Uterus (tissue), 4 donors: ENCODE measurements at places on chromosomes 6 and 20. TPM values are rescaled to one million over a fixed set of nuclear protein-coding genes. Genes with fewer than 3 reads are reported as not detected.

POU3F2 gene
- total RNA-seq, result not detected

PNLDC1 gene
- 0.69 TPM for total RNA-seq

GPX5 gene
- total RNA-seq, result not detected

ADGRF5 gene
- total RNA-seq, result 39.5 TPM

LHFPL5 gene
- total RNA-seq, result not detected

TPX2 gene
- total RNA-seq, result 0.59 TPM

GJA1 gene
- total RNA-seq, result 50.7 TPM

- no peak for DNase-seq
Measured at GRCh38 chr6:111829998-111830397, 43.3 kb downstream of the FYN start.

DNA sequence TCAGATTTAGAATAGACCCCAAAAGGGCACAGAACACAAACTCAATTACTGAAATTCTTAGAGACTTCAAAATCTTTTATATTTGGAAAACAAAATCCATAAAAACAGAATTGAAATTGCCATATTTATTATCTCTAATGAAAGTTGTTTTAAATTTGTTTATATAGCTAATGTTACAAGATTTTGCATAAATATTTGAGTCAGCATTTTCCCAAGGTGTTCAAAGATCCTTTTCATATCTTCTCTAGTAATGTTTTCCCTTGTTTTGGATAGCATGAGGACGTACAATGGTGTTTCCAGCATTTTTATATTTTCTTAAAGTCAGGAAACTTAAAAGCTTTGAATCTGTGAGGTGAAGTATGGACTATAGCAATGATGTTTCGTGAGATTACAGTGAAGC is 235.2 kb upstream of the EPHA7 start:
- DNase-seq, result no peak

- no peak for DNase-seq
Measured at GRCh38 chr6:23412770-23413169, 713.2 kb upstream of the NRSN1 start.

DNA sequence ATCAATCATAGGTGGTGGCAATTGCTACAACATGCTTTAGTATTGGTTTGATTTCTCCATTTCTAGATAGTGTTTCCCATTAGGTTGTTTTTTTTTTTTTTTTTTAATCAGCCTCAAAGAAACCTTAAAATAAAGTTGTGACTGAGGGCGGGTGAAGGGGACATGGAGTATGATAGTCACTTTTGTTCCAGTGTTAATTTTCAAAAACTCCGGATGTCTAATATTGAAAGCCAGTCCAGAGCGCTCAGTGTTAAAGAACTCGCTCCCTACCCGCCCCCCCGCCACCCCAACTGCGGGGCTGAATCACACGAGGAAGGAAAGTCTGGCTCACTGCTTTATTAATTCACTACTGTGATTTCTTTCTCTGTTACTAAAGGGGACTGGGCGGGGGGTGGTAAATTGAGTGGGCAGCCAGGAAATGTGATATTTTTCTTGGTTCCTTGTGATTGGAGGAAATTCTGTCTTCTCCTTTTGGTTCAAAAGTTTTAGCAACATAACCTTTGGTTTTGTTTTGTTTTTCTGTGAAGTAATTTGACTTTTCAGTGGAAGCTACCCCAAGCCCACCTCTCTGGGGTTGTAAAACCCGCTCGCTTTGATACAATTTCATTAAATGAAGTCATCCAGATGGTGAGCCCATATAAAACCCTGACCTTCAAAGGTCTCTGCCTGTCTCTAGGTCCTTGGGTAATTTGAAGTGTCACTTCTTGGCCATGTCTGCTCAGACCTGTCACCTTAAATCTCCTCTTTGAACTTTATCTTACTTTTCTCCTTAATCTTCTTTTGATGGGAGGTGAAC is 38.0 kb downstream of the TNFAIP3 start:
- DNase-seq, result no peak

DNA sequence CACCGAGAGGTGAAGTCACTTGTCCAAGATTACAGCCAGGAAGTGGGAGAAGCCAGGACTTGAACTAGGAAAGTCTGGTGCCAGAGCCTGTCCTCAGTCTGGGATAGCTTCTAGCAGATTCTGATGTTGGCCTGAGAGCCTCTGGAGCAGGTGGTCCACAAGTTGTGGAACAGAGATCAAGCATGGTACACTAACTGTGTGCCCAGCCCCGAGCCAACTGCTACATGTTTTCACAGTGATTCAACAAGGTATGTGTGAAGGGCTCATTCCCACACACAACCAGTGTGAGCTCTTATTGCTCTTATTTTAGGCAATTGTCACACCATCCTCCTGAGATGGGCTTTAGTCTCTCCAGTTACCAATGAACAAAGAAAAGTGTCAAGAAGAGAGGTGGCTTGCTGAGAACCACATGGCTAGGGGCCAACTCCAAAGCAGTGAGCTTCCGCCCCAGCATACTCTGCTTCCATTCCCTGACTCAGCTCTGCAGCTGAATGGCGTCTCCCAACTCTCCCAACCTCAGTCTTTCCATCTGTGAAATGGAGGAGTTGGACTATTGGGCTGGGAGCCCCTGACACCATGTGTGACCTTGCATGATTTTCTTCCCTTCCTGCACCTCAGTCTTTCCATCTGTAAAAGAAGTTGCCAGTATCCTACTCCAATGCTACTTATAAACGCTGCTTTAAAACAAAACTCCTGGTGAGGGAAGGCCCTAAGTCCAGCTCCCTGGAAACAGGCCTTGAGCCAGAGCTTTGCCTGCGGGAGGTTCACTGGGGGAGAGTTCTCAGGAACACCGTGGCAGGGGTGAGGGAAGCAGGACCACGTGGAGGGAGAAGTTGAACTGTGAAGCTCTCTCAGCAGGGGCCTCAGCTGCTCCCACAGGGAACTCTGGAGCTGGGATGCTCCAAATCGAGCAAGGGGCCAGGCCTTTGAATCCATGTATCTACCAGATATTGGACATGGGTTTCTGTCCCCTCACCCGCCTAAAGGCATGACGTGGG is 40.9 kb downstream of the CDH22 start:
- no peak for DNase-seq

DNA sequence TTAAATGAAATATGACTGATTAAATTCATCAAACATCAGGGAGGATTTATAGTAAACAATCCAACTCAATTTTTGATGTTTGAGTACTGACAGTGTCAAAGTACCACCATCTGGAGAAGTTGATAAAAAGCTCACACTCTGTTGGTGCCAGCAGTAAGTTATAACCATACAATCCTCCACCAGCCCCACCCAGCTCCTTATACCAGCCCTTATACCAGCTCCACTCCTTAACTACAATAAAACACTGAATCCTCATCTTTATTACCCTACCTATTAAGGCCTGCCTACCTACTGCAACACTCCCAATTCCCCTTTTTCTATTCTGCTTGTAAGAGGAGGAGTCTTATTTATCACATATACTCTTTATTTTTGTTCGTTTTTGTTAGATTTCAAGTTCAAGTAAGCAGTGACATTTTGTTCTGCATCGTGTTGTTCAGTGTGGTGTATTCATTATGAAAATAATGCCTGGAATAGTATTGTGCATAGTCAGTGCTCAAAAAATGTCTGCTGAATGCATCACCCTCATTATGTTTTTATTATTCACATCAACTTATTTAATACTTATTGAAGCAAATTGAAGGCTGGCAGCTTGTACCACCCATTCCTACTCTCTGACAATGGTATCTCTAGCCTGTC is 954.7 kb upstream of the ADGRB3 start:
- no peak for DNase-seq
